ENCODE measurements at places on chromosomes 7 and 10.

DNA sequence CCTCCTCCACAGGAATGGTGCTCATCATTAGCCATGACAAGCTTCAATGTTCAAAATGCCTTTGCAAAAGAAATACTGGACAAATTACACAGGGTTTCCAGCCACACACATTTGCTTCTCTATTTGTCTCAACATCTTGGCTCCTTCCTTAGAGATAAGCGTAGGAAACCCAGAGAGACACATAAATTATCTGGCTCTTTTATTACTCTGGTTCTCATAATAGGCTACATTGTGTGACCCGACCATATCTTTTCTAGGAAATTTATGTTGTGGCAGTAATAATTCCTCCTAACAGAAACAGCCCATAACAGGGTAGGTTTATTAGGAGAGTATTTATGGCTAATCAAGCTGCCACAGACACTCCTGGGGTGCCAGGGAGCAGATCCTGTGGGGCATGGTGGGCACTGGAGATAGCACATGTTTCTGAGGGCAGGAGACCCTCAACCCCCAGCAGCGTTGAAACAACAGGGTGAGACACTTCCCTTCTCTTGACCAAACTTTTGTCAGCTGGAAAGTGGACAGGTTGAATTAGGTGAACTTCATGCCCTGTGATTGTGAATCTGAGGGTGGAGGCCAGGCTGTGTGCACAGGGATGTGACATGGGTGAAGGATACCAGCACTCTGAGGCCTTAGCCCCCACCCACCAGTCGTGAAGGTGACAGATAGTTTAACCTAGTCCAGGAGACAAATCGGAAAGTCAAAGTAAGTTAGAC, 295.9 kb upstream of the ZNF32 start:
- DNase-seq: no peak

GRCh38 chr10:74332398-74332797, 181.4 kb downstream of the ADK start:
- DNase-seq: no peak

DNA sequence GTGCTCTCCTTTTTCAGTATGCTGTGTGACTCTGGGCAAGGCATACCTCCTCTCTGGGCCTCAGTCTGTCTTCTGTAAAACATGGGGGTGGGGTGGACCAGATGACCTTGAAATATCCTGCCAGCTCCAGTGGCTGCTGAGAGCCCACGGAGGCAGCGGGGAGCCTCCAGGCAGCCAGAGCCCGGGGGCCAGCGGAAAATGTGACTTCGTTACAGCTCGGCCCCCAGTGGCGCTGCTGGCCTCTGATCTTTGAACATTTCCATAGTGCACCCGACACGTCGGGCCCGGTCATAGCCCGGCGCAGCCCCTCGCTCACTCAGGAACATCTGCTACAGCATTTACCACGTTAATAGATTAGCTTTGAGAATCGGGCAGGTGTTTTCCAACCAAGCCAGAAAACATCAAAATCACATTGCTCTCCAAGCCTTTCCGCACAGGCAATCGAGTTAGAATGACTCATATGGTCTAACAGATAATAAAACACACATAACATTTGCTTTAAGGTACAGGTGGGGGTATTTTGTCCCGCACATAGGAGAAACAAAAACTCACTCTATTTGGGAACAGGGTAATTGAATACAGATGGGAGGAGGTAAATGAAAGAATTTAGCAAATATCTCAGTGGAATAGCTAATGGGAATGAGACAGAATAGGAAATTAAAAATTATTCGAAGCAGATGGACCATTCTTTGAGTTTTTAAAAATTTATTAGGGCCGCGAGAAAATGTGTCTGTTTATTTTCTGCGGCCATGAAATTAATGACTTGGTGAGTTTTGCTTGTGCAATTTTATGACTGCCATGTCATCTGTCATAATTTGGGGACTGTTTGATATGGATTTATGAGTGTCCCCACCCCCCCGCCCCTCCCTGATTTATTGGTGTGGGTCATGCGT, 26.3 kb upstream of the COMTD1 start:
- DNase-seq: peak; percentile 53

- DNase-seq: peak; percentile 66
These were observed 103.0 kb upstream of the KLF6 start for GRCh38 chr10:3887885-3888476.

- no peak for DNase-seq
These were observed 8.1 kb upstream of the FAM107B start for GRCh38 chr10:14782691-14783363.

- no peak for DNase-seq
These were observed 52.5 kb upstream of the VOPP1 start for GRCh38 chr7:55624813-55625212.

DNA sequence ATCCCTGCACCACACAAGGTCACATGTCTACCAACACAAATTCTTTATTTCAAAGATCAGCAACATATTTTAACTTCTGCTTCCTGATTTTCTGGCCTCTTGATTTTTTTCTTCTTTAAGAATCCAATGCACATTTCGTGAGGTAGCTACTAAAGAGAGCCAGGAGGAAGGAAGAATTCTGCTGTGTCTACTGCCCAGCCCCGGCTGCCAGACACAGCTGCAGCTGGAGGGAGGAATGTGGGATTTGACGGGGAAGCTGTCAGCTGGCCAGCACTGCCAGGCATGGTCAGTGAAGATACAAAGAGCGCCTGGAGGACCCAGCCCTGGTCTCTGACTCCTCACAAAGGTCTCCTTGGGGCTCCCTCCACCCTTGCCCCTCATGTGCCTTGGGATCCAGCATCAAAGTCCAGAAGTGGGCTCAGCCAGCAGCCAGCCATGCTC, 6.9 kb upstream of the AOC1 start:
- no peak for DNase-seq

DNA sequence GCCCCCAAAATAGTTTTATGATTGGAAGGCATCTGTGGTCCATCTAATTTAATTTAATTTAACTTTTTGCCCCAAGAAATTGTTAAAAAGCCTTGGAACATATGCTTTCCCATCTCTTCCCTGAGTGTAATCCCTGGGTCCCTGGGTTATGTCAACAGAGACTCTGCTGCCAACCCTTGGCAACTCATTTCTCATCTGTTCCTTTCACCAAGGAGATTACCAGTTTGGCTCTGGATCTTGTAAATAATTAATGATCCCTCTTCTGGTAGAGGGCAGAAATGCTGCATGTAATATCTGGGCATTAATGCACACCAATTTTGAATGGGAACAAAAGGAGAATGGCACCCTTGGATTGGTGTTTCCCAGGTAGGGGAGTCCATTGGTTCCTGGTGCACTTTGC, 514.2 kb downstream of the CCSER2 start:
- DNase-seq: no peak

- no peak for DNase-seq
These were observed 244.9 kb downstream of the SEMA3D start for GRCh38 chr7:84941936-84942335.

DNA sequence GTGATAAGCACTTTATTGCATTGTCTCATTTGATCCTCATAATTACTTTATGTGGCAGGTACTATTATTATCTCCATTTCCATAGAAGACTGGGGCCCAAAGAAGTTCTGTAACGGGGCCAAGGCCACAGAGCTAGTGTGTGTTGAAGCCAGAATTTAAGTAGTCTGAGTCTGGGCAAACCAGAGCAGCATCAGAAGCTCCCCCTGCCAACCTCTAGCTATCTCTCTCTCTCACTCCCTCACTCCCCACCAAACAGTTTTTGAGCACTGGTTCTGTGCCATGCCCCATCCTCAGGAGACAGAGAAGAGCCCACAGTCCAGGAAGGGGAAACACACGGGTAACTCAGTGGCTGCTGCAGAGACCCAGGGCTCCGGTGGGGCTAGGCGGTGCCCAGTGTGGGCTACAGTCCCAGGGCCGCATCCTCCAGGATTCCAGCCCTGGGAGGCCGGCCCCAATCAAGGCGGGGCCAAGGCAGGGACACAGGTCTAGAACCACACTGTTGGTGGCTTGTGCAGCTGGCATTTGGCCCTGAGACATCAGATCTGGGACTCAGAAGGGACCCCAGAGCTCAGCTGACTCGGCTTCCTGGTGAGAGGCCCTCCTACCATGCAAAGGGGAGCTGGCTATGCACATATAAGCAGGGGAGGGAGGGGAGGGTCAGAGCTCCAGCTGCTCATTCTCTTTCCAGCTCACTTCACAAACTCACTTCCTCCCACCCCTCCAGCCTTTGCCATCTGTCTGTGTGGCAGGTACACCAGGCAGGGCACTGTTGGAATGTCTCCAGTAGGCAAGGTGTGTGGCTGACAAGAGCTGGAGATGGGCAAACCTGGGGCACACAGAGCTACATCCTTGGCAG, 34.4 kb downstream of the COL13A1 start:
- no peak for DNase-seq

GRCh38 chr7:153109566-153109965, 350.0 kb downstream of the ACTR3B start:
- DNase-seq: no peak

- DNase-seq: no peak
These were observed 63.5 kb downstream of the MINDY3 start for GRCh38 chr10:15796762-15797161.

All from H7 (cell line).